ENCODE measurements at places on chromosomes 5 and 9.

- peaks cover 1% of the 10 kb centered on the region for H3K27me3 ChIP-seq
- DNase-seq = no peak
- no peaks in the 10 kb centered on the region for H3K4me1 ChIP-seq
Observed at GRCh38 chr5:74113196-74113540, 487.2 kb downstream of the ARHGEF28 start.

- no peaks in the 10 kb centered on the region for H3K36me3 ChIP-seq
- H3K4me3 ChIP-seq = no peak overlapping the region
- DNase-seq = no peak
- H3K27ac ChIP-seq = no peak overlapping the region
- no peaks in the 10 kb centered on the region for H3K27me3 ChIP-seq
Observed at GRCh38 chr5:40614466-40614865, 65.2 kb upstream of the PTGER4 start.

DNA sequence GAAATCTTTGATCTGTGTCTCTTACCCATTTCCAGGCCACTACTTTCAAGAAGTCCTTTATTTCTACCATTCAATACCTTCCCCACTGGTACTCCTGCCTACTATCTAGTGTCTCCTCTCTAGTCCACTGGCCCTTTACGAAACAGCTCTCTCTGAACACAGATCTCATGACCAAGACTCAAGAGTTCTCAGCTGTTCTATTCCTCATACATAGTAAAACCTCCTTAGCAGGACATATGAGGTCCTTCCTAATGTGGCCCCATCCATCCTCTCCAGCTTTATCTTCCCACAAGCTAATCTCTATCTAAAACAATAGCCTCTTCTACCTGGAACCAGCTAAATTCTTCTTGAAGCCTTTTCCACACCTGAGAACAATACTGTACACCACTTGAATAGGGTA, 2.6 kb downstream of the TEX10 start:
- H3K4me3 ChIP-seq = peak overlapping the region; percentile 62
- H3K4me1 ChIP-seq = peaks cover 40% of the 10 kb centered on the region
- H3K27ac ChIP-seq = no peak overlapping the region
- no peaks in the 10 kb centered on the region for H3K27me3 ChIP-seq
- H3K36me3 ChIP-seq = peaks cover 17% of the 10 kb centered on the region
- no peak for DNase-seq

DNA sequence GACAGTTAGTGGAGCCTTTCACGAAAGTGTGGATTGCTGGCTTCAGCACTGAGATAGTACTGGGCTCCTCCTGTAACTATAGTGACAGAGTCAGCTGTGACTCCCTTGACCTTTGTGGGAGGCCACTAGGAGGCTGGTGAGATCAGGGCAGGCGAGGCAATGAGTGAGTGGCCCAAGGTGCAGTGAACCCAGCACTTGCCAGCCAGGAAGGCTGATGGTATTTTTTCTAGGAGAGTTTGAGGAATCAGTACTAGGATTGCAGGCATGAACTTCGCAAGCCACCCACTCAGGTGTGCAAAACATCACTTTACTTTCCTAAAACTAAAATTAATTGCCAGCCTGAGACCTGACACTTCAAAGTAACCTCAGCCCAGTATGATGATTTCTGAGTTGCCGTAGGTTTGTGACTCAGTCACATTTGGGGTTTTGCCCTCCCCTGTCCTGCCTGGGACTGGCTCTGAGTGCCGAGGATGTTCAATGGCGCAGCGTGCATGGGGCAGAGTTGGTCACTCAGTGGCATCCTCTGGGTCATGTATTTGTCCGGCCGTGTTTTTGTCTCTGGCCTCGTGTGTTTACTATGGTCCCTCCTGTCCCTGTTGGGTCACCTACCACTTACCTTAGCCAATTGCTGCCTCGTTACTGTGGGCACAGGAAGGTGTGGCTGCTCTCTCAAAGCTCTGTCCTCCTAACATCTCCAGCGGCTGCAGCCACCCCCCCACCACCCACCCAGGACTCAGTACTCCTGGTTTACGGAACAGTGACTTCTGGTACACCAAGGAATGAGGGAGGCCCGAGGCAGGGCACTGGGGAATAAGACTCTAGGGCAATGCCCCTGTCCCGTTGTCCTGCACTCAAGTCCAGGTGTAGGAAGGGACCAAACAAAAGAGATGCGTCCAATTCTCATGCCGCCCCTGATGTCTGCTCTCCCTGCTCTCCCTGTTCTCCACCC, 67.2 kb downstream of the IL31RA start:
- no peaks in the 10 kb centered on the region for H3K27me3 ChIP-seq
- no peak overlapping the region for H3K27ac ChIP-seq
- H3K36me3 ChIP-seq = no peaks in the 10 kb centered on the region
- H3K4me3 ChIP-seq = no peak overlapping the region
- no peak for DNase-seq
- peaks cover 6% of the 10 kb centered on the region for H3K4me1 ChIP-seq

- no peaks in the 10 kb centered on the region for H3K27me3 ChIP-seq
- H3K4me3 ChIP-seq = no peak overlapping the region
- H3K4me1 ChIP-seq = no peaks in the 10 kb centered on the region
- peaks cover 8% of the 10 kb centered on the region for H3K36me3 ChIP-seq
- no peak for DNase-seq
- H3K27ac ChIP-seq = no peak overlapping the region
Observed at GRCh38 chr5:80809451-80809850, 150.7 kb upstream of the RASGRF2 start.

GRCh38 chr5:65101632-65102100, 332.9 kb downstream of the CWC27 start:
- no peak overlapping the region for H3K4me3 ChIP-seq
- no peak for DNase-seq
- H3K36me3 ChIP-seq = no peaks in the 10 kb centered on the region
- no peak overlapping the region for H3K27ac ChIP-seq
- H3K4me1 ChIP-seq = peaks cover 12% of the 10 kb centered on the region
- H3K27me3 ChIP-seq = no peaks in the 10 kb centered on the region

GRCh38 chr9:135890190-135891026, 16.9 kb downstream of the CAMSAP1 start:
- no peak for DNase-seq
- H3K27ac ChIP-seq = no peak overlapping the region
- no peaks in the 10 kb centered on the region for H3K36me3 ChIP-seq
- no peaks in the 10 kb centered on the region for H3K27me3 ChIP-seq
- no peak overlapping the region for H3K4me3 ChIP-seq
